ENCODE measurements at places on chromosomes 16 and 17.

GRCh38 chr17:69539781-69540319, 125.4 kb downstream of the MAP2K6 start:
- no peak for DNase-seq

GRCh38 chr17:81018044-81018802, 16.7 kb upstream of the BAIAP2 start:
- DNase-seq, result no peak

DNA sequence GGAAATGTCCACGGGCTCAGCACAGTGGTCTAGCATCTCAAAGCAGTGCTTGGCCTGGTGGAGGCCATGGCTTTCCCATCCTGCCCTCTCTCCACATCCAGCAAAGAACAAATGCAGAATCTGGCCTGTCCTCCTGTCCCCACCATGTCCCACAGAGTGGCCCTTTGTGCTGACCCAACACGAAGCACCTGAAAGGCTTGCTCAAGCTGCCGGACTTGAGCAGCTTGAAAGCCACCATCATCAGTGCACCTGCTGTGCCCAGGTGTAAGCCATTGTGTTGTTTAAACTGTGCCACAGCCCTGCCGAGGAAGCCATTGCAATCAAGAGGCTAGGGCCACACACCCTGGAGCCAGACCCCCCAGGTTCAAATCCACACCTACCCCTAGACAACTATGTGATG, 115.5 kb downstream of the SOCS1 start:
- DNase-seq, result no peak

DNA sequence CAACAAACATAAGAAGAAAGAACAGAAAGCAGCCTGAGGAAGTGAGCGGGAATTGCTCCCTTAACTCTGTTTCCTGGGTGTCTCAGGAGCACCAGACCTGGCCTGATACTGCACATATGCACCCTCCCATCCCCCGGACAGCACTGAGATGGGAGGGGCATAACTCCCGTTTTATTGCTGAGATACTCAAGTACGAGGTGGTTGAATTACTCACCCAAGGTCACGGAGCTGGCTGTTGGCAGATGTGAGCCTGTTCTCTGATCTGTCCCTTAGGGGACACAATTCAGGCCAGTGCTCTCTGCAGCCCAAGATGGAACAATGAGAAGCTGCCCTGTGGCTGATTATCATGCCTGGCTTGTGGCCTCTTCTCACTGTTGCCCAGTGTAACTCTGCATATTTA, 9.1 kb upstream of the MED9 start:
- no peak for DNase-seq

DNA sequence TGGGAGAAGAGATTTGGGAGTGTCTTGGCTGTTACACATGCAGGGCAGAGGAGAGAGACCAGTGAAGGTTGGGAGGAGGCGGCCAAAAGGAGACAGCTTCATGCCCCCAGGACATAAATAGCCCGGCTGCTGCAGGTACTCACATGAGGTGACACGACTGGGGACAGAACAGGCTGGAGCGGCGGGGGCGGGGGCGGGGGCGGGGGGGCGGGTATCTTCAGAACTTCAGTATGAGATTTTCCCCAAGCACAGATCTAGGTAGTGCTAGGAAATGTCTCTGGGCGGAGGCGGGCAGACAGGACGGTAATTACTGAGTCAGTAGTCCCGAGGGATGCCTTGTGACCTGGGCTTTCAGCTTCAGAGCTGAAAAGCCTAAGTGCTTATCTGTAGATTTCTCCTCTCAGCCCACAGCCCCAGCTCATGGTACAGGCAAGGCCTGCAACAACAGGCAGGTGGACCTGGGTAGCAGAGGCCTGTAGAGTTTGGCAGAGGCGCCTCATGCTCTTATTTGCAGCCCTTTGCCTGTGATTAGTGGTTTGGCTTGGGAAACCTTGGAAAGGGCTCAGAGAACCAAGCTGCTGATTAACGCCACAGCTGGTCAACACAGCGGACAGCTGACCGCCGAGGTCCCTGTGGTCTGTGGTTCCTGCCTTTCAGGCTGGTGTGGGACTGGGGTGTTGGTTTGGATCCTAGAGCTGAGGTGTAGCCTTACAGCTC, 24.5 kb downstream of the UNK start:
- DNase-seq, result no peak

DNA sequence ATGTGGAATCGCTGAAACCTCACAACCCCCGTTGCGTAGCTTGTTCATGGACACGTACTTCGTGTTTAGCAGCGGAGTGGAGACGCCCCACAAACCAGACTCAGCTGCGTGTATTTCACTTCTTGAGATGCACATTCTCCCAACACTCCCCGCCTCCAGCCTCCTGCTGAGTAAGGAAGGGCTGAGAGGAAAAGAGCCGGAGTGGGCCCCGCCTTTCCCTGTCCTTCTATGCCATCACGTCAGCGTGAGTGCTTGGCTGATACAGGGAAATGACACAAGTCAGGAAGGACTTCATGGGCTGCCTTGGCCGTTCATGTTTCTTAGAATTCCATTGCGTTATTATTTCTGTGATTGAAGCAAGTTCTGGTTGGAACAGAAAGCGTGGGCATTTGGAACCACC, 68.6 kb upstream of the CBX4 start:
- DNase-seq, result no peak

GRCh38 chr17:4969551-4970173, 2.0 kb upstream of the SPAG7 start:
- DNase-seq, result no peak

- DNase-seq, result no peak
Observed at GRCh38 chr17:31678431-31678830, 180.6 kb downstream of the COPRS start.

DNA sequence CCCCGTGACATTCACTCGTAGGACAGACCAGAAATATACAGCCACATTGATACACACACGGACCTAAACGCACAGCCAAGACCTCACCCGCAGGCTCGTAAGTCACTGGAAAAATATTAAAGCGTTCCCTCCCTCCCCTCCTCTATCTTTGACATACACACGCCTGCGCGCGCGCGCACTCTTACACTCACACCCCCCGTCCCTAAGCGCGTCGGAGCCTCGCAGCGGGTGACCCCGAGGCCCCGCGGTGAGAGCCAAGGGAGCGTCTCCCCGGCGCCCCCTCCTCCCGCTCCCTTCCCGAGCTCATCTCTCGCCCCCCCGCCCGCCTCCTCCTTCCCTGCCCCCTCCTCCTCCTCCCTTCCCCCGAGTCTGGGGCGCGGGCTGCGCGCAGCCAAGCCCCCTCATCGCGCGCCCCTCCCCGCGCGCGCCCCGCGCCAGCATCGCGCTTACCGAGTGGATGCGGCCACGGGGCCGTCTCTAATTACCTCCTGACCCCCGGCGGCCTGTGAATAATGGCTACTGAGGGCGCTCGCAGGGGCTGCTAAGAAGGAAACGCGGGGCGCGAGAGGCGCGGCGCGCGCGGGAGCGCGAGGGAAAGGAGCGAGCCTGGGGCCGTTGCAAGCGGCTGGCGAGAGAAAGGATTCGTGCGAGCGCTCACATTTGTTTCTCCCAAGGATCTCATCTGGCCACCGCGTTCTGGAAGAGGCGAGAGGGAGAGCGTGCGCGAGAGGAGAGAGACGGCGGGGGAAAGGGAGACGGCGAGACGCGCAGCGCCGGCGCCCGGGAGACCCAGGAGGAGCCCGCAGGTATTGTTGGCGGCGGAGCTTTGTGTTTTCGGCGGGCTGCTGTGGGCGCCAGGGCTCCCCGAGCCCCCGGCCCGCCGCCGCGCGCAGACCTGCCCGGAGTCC, 42.4 kb downstream of the RAI1 start:
- DNase-seq, result peak; percentile 54

GRCh38 chr17:33436321-33436720, 143.2 kb upstream of the ASIC2 start:
- no peak for DNase-seq

DNA sequence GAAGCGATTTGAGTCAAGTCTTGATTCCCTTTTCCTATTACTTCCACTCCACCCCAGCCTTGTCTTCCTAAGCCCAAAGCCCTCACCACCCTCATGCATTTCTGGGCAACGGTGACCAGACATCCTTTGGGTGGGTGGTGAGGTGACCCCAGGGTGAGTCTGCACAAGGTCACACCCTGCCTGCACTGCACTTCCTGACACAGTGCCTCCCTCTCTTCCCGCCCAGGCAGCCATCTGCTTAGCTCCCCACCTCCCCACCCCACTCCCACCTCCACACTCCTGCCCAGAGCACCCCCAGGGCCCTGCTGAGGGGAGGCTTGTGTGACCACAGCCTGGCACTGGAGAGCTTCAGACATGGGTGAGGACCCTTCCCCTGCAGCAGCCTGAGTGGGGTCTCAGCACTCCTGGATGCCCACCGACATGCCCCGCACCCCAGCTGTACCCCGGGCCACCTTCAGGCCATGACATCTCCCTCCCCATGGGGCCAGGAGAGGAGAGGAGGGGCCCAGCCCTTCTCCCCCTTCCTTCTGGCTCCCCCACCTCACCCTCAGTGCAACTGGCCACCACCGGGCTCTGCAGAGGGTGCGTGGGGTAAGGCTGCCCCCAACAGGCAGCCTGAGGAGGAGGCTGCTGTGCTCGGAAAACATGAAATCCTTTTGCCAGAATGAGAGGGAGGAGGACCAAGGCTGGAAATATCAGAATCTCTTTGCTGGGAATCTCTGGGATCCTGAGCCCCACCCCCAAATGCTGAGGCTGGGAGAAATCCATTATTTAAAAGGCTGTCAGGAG, 68.6 kb downstream of the CCT6B start:
- no peak for DNase-seq

DNA sequence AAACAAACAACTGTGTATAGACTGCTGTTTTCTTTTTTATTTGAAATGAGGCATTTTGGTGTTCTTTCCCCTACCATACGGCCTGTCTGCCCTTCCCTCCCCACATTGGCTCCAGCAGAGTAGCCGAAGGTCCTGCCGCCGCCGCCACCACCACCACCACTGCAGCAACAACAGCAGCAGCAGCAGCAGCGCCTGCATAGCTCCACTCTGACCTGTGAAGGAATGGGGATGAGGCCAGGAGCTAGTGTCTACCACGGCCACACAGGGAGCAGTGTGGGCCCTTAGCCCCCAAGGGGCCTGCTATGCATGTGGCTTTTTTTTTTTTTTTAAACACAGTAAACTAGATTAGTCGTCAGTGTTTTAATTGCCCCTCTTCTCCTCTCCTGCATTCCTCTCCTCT, 5.6 kb upstream of the CDK5R1 start:
- DNase-seq, result no peak

GRCh38 chr16:75254359-75254837, 3.0 kb upstream of the BCAR1 start:
- DNase-seq, result no peak

DNA sequence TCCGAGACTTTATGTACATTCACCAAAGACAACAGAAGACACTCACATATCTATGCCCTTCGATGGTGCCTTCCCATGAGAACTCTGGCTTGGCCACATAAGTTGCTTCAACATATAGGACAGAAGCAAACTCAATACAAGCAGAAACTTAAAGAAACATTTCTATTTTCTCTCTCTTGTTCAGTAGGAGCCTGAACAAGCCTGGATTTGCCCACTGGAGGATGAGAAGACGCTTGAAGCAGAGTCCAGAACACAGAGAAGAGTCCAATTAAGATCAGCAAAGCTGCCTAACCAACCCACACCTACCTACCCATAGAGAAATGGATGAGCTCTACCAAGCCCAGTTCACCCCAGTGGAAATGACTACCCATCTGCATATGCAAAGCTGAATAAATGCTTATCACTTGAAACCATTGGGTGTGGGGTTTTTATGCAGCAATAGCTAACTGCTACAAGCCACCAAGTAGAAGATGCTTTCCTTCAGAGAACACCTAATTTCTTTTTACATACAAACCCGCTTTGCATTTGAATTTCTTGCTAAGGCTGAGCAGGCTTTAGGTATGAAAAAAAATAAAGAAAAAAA, 337.9 kb upstream of the DYNLRB2 start:
- no peak for DNase-seq

GRCh38 chr16:46918905-46919792, 35.0 kb downstream of the GPT2 start:
- no peak for DNase-seq

GRCh38 chr16:81097230-81097629, 1.0 kb upstream of the GCSH start:
- no peak for DNase-seq

DNA sequence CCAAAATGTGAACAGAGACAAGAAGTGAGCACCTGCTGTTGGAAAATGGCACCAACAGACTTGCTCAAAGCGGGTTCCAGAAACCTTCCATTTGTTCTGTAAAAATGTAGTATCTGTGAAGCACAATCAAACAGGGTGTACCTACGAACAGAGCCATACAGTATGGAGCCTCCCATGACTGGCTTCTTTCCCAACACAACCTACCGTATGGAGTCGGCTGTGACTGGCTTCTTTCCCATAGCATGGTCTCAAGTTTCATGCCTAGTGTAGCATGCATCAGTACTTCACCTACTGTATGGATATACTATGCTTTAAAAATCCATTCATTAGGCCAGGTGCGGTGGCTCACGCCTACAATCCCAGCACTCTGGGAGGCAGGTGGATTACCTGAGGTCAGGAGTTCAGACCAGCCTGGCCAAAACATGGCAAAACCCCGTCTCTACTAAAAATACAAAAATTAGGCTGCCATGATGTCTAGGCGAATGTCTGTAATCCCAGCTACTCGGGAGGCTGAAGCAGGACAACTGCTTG, 26.2 kb downstream of the YWHAE start:
- DNase-seq, result no peak

DNA sequence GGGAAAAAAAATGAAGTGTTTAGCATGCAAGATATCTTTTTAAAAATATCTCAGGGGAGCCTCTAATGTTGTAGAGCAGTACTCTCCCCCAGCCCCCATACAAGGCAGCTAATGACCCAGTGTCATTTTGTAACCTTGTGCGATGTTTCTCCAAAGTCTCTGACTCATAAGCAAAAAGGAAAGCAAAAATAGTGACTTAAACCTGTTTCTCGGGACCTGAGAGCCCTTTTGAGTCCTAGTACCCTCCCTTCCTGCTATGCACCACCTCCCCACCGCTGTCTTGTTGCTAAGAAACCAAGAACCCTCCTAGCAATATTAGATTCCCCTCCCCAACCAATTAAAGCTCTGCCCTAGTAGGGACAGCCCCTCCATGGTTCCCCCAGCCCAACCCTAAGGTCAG, 2.8 kb downstream of the MYCBPAP start:
- no peak for DNase-seq

DNA sequence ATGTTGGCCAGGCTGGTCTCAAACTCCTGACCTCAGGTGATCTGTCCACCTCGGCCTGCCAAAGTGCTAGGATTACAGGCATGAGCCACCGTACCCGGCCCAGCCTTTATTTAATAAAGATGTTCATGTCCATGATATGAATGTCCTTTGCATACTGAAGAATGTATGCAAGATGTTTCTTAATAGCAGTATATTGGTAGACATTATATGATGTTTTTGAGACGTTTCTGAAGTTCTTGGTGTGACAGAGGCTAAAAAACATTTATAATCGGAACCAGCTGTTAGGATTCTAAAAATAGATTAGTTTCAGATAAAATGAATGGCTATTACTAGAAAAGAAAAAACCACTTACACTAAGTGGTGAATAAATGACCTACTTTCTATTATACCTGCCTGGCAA, 11.8 kb downstream of the PDZD9 start:
- DNase-seq, result no peak

DNA sequence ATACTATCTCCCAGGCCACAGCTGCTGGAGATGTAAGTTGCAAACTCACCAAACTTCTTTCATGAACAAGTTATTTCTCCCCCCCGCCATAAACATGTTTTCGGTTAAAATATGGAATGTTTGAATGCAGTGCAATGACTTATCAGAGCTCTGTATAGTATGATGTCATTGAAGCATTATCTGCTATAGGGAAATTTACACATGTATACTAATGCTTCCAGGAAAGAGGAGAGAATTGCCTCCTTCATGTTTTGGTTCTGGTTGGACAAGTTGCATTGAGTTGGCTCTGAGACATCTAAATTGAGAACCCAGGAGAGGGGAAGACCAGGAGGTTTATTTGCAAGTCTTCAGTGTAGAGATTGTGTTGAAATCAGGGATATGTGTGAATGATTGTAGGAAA, 20.8 kb downstream of the UQCRC2 start:
- DNase-seq, result no peak
